ENCODE measurements at places on chromosomes 3 and 15. TPM values are rescaled to one million over a fixed set of nuclear protein-coding genes. Genes with fewer than 3 reads are reported as not detected.

DNA sequence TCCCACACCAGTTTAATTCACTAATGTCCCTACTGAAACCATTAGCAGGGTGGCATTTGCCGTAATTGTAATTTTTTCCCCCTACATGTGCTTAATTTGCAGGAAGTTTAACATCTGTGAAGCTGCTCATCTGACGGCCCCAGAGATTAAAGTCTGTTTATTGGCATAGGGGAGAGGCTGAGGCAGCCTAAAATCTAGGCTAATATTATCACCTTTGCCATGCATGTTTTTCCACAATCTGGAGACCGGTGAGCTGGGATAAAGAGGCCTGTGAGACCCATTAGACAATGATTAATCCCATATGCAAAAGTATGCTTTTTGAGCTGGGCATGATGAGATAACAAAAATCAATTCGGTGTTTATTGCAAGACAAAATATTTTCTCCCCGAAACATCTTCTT lies 561.2 kb upstream of the ALCAM start:
- no peak for DNase-seq

- no peak for DNase-seq
These were observed 129.3 kb downstream of the TNIK start for GRCh38 chr3:171330938-171331337.

The TM2D3 gene
- 35.8 TPM for total RNA-seq

The TRAT1 gene
- not detected for total RNA-seq

The WDR93 gene
- total RNA-seq, result 0.17 TPM

The CXCR6 gene
- 0.10 TPM for total RNA-seq

The SLC28A2 gene
- not detected for total RNA-seq

The MORC1 gene
- not detected for total RNA-seq

DNA sequence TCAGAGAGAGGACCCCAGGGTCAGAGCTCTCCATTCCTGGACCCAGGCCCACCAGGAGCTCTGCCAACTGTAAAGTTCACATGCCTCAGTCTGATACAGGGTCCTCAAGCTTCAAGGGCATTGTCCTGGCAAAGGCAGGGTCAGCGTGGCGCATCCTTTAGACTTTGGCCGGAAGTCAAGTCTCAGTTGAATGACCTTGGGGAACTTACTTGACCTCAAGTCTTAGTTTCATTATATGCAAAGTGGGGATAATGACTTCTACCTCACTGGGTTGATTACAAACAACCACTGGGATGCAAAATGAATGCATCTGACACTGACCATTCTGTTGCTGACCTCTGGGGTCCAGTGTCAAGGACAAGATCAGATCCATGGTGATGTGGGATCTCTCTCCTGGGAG lies 70.6 kb upstream of the CTSH start:
- DNase-seq, result no peak

GRCh38 chr3:110352841-110353604 lies 718.6 kb upstream of the NECTIN3 start:
- DNase-seq, result no peak

GRCh38 chr3:105353485-105354161 lies 13.1 kb upstream of the ALCAM start:
- no peak for DNase-seq

The DNASE1L3 gene
- not detected for total RNA-seq

DNA sequence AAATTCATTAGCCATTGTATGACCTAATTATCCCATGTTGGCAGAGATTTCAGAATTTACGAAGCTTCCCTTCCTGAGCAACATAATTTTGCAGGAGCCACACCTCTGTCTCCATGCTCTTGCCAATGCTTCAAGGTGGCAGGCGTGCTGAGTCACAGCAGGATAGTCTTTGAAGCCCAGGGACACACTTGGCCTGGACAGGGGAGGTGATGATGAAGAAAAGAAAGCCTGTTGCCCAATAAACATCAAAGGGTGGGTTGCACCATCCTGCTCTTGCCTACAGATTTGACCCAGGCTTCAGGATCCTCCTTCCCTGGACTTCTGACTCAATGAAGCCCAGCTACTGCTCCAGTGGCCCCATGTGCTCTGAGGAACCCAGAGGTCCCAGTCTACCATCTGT lies 117.1 kb downstream of the MINAR1 start:
- no peak for DNase-seq

The GJD2 gene
- total RNA-seq, result not detected

DNA sequence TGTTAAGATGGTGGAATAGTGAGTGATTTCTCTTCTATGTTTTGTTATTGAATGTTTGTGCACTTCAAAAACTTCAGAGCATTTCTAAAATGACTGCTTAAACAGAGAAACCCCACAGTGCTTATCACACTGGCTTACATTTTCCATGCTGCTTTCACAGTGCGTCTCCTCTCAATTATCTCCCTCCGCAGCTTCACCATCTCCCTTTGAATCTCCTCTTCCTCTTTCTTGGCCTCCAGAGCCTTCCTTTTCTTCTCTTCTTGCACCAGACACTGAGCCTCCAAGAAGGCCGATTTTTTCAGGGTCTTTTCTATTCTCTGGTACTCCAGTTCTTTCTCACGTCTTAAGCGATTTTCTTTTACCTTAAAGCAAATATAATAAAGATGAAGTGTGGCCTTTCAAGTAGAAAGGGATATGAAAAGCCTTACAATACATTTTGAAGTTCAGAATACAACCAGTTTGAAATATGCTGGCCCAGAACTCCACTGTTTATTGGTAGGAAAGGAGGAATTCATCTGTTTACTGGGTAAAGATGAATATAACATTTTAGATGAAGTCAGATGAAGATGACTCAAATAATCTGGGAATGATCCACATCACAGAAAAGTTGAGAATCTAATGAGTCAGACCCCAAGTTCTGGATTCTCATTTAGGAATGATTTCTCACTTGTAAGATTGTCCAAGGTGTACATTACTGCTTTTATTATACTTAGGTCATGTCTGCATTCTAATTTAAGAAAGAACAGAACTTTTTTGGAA lies 21.4 kb downstream of the CCDC191 start:
- DNase-seq, result no peak

DNA sequence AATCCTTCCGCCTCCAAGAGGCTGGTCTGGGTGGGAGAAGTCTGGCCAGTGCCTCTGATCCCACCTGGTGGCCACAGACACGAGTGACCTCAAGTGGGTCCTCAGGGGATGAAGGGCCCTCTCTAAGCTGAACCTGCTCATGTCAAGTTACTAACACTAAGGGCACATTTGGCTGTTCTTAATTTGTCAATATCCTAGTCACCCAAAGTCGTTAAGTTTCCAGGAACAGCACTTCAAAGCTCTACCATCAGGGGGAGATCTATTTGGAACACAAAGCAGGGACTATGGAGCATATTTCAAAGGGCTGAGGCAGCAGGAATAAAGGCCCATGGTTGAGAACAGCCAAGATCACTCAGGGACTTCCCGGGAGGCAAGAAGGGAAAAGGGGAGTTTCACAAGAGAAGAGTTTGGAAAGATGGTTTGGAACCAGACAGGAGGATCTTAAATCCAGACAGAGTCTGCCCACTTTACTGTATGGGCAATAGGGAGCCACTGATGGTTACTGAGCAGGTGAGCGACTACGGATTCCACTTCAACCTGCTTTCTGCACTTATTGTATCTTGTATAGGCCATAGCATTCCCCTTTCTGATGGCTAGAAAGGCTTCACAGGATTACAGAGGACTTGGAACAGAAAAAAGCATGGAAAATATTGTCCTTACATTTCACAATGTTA lies 13.7 kb downstream of the OXTR start:
- DNase-seq, result peak; percentile 4

The MB21D2 gene
- 11.8 TPM for total RNA-seq

Data from NCI-H460 (cell line).